ENCODE measurements at places on chromosomes 5 and 9.

DNA sequence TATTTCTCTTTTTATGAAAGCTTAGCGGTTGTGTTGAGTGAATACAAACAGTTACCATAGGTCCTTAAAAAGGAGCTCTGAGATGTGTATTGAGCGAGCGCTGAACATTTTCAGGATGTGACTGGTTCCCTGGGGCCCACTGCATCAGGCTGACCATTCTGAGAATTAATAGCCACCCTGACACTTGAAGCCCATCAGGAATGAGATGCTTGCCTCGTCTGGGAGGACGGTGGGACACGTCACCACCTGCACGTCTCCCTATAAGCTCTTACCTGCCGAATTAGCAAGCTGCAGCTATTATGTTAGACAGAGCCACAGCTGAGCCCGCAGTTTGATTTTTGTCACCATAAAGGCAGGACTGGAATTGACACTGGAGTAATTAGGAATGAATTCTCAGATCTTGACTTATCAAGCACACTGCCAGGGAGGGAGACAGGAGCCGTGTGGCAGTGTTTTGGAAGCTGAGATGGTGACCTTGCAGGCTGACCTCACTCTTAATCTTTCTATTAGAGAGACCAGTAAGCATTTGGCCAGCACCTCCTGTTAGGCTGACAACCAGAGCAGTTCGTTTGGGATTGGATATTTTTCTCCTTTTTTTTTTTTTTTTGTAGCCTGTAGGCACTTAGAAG lies 373.1 kb upstream of the WWC1 start:
- peak; percentile 69 for DNase-seq

DNA sequence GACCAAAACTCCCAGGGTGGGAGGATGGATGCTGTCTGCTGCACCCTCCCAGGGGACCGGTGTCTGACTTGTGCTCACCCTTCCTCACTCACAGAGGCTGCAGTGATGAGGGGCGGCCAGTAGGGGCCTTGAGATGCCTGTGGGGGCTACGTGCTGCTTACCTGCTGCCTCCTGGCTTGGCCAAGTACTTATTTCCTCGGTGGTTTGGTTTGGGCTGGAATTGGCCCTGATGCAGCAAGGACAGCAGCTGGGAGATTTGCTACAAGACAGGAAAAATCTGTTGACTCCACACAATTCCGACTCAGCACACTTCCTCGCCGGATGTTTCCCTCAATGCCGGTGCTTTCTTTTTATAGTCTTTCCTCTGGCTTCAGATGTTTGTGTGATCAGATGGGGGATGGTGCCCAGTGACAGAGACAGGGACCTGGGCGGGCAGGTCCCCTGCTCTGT lies 6.6 kb downstream of the PCDH12 start:
- peak; percentile 55 for DNase-seq

DNA sequence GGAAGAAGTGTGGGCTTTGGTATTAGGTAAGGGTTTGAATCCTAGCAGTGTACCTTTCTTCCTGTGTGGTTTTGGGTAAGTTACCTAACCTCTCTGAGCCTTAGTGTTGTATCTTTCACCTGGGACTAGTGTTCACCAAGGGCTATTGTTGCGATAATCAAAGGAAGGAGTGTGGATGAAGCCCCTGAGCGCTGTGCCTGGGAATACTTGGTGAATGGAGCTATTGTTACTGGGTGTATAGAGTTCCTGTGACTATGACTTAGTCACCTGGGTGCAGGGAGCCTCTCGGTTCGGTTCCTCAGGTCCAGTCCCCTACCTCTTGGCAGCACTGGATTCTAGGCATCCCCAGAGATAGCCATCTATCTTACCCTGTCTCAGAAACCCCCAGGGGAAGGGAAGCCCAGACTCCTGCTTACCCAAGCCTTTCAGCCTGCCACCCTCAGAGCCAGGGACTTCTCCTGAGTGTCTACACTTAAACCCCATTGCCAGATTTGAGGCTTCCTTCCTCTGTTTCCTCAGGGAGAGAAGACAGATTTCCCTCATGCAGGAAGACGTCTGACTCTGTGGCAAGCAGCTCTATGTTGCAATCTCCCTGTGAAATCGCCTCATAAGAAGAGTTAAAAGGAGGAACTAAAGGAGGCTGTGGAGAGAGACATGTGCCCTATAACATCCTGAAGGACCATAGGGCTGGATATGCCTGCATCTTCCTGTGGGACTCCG lies 181.0 kb upstream of the PITX1 start:
- DNase-seq = peak; percentile 7

DNA sequence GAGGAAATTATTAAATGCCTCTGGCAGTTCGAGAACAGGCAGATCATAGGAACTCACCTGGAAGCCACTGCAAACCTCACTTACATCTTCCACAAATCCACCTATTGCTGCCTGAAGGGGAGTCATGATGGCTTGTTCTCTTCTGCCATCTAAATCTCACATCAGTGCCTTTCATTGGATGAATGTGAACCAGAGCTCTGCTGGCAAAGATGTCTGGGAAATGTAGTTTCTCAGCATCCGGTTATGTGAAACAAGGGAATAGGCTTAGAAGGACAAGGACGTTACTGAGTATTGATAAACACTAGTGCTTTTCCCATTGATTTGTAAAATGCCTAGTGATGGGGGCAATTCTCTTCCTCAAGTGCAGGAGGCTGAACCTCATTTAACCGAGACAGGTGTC lies 483.3 kb downstream of the ARHGEF28 start:
- no peak for DNase-seq

Measured in lung (tissue), 17 donors.